Activated T-helper 1 cell treated with anti-CD3 and anti-CD28 coated beads, Interleukin-12 subunit alpha, Interleukin-12 subunit beta, Interleukin-2, Interleukin-4 antibody, amounts not matched to agents 30 ng/mL and 10 ng/mL and 1 ng/mL, durations not matched to agents 14 hours and 24 hours and 36 hours (primary cell): ENCODE measurements at places on chromosomes 4 and X. TPM values are rescaled to one million over a fixed set of nuclear protein-coding genes. Genes with fewer than 3 reads are reported as not detected.

Gene RTL9
- total RNA-seq, result not detected in 2 replicates

DNA sequence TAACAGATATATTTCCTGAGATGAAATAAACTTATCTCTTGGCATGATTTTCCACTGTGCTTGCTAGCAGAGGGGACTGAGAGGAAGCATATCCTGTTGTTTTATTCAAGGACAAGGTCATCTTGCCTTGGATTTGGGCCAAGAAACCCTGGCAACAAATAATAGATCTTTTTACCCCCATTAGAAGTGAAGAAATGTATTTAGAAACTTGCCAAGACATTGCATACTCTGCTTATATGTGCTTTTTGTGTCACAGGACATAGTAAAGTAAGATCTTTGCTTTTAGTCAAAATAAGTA, 170.2 kb downstream of the RAPGEF2 start:
- no peak overlapping the region for H3K27ac ChIP-seq
- no peak for DNase-seq
- H3K4me1 ChIP-seq, result no peaks in the 10 kb centered on the region
- no peaks in the 10 kb centered on the region for H3K27me3 ChIP-seq
- H3K4me3 ChIP-seq, result no peak overlapping the region
- H3K36me3 ChIP-seq, result peaks cover 3% of the 10 kb centered on the region

DNA sequence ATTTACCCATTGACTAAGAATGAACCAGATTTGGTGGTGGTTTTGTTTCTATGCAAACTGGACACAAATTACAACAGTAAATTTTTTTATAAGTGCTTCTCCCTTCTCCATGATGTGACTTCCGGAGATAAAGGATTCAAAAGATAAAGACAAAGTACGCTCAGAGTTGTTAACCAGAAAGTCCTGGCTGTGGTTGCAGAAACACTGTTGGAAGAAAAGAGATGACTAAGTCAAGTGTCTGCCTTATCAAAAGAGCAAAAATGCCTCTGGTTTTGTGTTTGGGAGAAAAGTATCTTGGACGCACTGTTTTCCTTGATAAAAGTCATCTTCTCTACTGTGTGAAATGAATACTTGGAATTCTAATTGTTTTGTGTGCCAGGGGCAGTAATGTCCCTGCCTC, 213.4 kb downstream of the GC start:
- H3K4me1 ChIP-seq, result no peaks in the 10 kb centered on the region
- H3K27me3 ChIP-seq, result no peaks in the 10 kb centered on the region
- no peak for DNase-seq
- no peak overlapping the region for H3K27ac ChIP-seq
- H3K4me3 ChIP-seq, result no peak overlapping the region

DNA sequence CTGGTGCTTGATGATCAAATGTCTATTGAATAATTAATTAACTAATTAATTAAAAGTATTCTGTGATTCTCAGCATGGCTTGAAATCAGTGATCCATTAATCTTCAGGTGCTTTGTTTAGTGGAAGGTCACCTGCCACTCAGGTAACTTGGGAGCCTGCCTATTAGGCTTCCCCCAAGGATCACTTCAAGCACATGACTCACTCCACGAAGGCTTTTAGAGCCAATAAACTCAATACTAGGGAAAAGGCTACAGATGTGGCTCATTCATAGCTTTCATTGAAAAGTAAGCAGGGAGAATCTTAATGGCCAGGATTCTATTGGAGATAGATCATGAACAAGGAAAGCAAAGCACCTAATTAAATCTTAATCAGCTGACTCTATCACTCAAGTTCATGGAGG, 21.3 kb downstream of the AREG start:
- no peaks in the 10 kb centered on the region for H3K36me3 ChIP-seq
- DNase-seq, result no peak
- H3K4me1 ChIP-seq, result no peaks in the 10 kb centered on the region
- no peak overlapping the region for H3K27ac ChIP-seq

GRCh38 chr4:80142394-80143306, 54.7 kb upstream of the PRDM8 start:
- H3K27me3 ChIP-seq, result no peaks in the 10 kb centered on the region
- H3K4me3 ChIP-seq, result no peak overlapping the region
- H3K4me1 ChIP-seq, result peaks cover 68% of the 10 kb centered on the region
- DNase-seq, result no peak
- H3K27ac ChIP-seq, result peak overlapping the region; percentile 79
- H3K36me3 ChIP-seq, result peaks cover 16% of the 10 kb centered on the region
